ENCODE measurements at places on chromosomes 3 and 15.

GRCh38 chr3:24145981-24146822, 201.1 kb downstream of the NR1D2 start:
- DNase-seq: no peak

GRCh38 chr3:179852142-179852905, 184.4 kb downstream of the PEX5L start:
- no peak for DNase-seq

GRCh38 chr3:10992017-10992942, at the start of gene SLC6A1:
SLC6A1 (plus strand) TSS chr3:10992748; CDS start chr3:11017212, 24,464 bp downstream.
- DNase-seq: no peak

- DNase-seq: no peak
Observed at GRCh38 chr3:66483006-66483405, 17.8 kb downstream of the LRIG1 start.

DNA sequence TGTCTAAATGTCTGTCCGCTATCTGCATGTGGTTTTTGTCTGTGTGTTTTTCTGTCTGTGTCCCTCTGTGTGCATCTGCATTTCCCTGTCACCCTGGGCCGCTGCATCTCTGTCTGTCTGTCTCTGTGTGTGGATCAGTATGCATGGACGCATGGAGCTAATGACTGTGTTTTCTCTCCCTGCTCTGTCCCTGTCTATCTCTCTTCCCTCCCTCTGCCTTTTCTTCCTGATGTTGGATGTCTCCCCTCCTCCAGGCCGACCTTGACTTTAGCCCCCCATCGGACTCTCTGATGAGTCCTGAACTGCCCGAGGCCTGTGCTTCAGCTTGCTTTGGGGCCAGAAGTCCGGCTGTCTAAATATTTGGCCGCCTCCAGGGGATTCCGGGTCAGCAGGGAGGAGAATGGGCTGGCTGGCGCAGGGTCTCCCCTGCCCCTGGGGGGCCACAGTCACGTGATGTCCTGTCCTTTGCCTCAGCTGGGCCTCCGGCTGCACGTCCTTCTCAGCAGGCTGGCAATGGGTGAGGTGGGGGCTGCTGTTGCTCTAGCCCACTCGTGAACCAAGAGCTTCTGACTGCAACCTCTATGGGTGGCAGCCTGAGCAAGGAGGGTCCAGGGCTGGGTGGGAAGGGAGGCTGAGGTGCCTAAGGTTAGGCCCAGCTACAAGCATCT, 3.7 kb downstream of the SLC38A3 start:
- DNase-seq: no peak

GRCh38 chr3:31581660-31582059, 48.9 kb downstream of the STT3B start:
- DNase-seq: no peak

DNA sequence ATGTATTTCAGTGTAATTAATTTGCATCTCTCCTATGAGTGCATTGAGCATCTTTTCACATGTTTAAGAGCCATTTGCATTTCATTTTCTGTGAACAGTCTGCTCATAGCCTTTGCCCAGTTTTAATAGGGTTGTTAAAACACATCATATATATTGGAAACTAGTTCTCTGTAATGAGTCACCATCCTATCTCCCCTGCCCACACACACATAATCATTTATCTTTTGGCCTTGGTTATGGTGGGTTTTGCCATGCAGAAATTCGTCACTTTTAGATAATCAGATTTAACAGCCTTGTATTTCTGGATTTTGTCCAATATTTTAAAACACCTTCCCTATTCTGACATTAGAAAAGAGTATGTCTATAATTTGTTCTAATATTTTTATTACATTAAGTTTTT, 11.9 kb upstream of the CHRM5 start:
- DNase-seq: no peak

- no peak for DNase-seq
Observed at GRCh38 chr15:90751300-90751825, 34.2 kb downstream of the BLM start.

GRCh38 chr3:65048151-65048550, 360.4 kb upstream of the ADAMTS9 start:
- DNase-seq: no peak

GRCh38 chr3:195025056-195025883, 245.7 kb downstream of the XXYLT1 start:
- DNase-seq: no peak

Measured in Calu3 (cell line).